ENCODE measurements at places on chromosomes 7 and 10.

GRCh38 chr10:3056280-3057037, 10.9 kb upstream of the PFKP start:
- DNase-seq, result no peak

GRCh38 chr7:119232091-119232490, 1007.6 kb downstream of the ANKRD7 start:
- no peak for DNase-seq

DNA sequence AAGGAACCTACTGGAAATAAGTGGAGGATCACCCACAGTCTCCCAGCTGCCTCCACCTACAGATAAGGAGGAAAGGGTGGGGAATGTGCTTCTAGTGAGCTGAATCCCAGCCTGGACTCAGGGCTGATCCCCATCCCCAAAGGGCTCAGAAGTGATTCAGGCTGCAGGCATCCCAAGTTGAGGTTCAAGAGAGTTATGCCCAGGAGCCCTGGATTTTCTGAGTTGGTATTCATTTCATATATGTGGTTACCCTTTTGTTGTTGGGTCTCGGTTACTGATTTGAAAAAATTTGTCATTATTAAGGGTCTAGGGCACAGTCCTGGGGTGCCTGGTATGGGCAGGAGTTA, 30.0 kb upstream of the SRGN start:
- no peak for DNase-seq

DNA sequence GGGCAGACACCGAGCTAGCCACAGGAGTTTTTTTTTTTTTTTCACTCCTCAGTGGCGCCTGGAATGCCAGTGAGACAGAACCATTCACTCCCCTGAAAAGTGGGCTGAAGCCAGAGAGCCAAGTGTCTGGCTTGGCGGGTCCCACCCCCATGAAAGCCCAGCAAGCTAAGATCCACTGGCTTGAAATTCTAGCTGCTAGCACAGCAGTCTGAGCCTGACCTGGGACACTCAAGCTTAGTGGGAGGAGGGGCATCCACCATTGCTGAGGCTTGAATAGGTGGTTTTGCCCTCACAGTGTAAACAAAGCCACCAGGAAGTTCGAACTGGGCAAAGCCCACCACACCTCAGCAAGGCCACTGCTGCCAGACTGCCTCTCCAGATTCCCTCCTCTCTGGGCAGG, 144.5 kb downstream of the LRMDA start:
- DNase-seq, result no peak

- DNase-seq, result no peak
Observed at GRCh38 chr10:4183761-4184261, 398.8 kb upstream of the KLF6 start.

DNA sequence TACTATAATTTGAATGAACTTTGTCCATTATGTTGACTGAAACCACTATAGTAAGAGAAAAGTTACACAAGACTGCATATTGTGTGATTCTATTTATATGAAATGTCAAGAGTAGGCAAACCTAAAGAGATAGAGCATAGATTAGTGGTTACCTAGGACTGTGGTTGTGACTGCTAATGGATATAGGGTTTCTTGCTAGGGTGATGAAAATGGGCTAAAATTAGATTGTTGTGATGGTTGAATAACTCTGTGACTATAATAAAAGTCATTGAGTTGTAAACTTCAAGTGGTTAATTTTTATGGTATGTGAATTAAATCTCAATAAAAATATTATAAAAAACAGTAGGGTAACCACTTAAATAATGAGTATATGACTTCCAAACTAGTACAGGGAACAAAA, 142.9 kb upstream of the AHR start:
- no peak for DNase-seq

- no peak for DNase-seq
Observed at GRCh38 chr10:15796098-15796759, 64.1 kb downstream of the MINDY3 start.

GRCh38 chr10:17024461-17024860, 105.2 kb downstream of the CUBN start:
- DNase-seq, result no peak

DNA sequence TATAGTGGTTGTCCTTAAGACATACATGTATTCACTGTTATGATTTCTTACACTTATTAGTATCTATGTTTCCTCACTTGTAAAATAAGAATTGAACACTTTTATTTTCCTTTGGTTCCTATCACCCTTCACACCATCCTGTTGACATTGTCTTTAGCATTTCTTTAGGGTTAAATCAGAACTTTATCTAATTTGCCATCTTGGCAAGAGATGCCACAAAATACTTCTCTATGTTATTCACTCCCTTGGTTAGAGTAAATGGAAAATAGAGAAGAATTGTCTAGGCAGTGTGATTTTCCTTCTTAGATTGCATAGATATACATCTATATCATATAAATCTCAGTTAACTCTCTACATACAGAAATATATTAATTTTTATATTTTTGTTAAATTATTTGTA, 204.7 kb downstream of the SEMA3D start:
- no peak for DNase-seq

DNA sequence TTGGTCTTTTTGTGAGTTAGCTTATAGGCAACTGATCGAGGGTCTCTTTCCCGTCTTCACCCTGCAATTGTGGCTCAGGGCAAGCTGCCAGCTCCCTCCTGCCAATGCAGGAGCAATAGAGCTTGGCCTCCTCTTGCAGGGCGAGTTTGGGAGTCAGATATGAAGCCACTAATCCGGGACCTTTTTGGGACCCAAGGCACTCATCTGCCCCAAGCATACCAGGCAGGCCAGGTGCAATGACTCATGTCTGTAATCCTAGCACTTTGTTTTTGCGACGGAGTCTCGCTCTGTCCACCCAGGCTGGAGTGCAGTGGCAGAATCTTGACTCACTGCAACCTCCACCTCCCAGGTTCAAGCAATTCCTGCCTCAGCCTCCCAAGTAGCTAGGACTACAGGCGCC, 21.1 kb downstream of the LIMK1 start:
- no peak for DNase-seq

GRCh38 chr7:150514748-150515222, at the start of gene GIMAP7:
Gene GIMAP7 (plus strand): TSS chr7:150514872. CDS start chr7:150519975, 5,103 bp downstream.
- DNase-seq, result peak; percentile 24

- no peak for DNase-seq
Observed at GRCh38 chr10:48456361-48456804, 148.5 kb downstream of the ARHGAP22 start.

GRCh38 chr10:97922022-97922758, 72.5 kb downstream of the GOLGA7B start:
- no peak for DNase-seq

GRCh38 chr7:4049202-4049601, 632.9 kb upstream of the FOXK1 start:
- no peak for DNase-seq

DNA sequence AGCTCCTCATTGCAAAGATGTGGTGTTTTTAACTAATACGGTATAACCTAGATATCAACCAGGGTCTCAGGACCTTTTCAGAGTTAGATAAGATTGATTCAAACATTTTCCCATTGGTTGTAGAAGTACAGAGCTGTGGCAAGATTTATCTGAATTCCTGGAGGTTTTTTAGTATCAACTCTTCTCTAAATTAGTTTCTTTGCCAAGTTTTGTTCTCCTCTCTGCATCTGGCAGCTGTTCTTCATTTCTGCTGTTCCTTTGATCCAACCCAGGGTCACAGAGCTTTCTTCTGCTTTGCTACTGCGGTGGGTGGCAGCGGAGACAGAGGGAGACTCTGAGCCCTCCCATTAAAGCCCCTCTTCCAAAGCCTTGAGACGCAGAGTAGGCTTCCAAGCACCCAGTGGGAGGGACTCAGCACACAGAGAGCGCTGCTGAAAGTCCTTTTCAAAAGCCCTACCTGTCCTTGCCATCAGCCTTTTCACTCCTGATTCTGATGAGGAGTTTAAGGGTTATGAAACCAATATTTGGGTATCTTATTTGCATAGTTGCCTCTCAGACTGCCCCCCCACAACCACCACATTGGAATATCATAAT, 146.3 kb upstream of the EEPD1 start:
- DNase-seq, result no peak

DNA sequence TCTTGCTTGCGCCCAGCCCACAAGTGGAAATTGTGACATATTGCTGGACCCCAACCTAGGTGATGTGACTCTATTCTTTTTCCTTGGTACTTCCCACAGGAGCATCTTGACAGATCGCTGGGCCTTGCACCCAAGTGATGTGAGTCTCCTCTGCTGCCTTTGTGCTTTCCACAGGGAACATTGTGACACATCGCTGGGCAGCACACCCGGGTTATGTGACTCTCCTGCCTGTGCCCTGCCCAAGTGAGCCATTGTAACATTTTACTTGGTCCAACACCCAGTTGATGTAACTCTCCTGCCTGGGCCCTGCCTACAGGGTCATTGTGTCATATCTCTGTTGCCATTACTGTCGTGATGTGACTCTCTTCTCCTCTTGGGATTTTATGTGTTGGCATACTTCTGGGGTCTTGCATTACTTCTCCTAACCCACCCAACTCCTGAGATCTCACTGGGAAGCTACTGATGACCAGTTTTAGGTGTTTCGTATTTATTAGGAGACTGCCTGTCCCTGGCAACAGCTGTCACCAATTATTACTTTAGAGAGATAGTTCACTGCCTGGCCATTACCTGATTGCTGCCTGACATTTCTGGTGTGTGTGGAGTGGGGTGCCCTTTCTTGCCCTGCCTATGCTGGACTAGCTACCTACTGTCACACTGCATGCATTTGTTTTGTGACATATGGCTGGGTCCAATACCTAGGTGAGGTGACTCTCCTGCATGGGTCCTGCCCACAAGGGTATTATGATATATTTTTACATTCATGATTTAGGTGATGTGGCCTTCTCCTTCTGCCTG, 45.4 kb upstream of the ZNF680 start:
- no peak for DNase-seq

DNA sequence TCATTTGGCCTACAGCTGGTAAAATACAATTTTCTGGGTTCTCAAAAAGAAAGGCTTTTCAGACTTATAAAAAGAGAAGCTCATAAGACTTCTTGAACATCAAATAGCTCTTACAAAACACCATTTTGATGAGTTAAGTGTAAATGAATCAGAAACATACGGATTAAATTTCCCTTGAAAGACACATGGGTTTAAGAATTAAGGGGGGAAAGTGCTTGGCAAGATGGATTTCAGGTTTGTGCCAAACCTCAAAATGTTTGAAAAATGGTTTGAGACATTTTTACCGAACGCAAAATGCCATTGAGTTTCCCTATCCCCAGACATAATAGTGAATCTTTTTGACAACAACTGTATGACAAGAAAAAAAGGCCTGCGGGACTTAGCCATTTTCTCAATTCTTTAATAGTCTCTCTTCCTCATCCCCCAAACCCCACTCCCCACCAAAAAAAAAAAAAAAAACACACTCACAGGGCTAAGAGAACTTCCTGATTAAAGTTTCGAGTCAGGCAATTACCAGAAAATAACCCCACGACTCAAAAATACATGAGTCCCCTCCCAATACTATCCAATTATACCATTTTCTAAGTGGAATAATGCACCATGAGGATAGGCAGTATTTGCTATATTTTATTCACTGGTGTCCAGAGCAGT, 260.1 kb downstream of the TRIL start:
- DNase-seq, result no peak

DNA sequence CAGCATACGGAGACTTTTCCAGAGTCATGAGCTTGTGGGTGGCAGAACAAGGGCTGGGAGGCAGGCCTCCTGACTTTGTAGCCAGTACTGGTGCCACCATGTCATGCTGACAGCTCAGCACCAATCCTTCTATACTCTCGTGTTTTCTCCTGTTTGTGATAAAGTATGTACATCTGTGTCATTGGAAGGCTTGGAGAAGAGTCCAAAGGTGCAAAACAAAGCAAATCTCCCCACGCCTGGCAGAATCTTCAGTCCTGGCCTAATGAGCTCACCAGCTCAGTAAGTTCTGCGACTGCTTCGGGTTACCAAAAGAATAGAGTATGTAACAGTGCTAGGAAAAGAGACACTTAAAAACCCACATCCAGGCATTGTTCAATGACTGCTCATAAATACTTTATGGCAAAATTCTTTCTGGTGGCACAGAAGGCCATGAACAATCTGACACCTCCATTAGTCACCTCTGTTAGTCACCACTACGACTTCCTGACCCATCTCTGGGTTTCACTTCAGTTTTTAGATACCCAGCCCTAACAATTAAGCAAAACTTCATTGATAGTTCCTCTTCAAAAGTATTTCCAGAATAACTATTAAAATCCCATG, 24.5 kb downstream of the STEAP1 start:
- DNase-seq, result no peak

- DNase-seq, result no peak
Observed at GRCh38 chr10:7826971-7827370, 8.7 kb downstream of the TAF3 start.

- no peak for DNase-seq
Observed at GRCh38 chr7:83365746-83366145, 203.1 kb upstream of the PCLO start.

DNA sequence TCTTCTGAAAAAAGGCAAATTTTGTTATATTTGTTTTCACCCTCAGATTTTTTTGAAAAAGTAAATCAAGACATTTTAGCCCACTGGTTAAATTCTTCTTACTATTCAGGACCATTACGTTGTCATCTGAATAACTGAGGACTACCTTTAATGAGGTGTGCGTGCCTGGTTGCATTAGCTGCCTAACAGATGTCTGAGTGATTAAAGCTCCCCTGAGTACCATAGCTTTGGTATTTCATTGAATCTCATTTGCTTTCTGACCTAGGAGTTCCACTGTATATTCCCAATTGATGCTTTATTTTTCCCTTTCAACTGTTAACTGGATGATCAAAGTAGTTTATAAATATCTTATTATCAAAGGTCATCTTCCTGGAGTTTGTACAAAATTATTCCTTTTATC, 410.0 kb upstream of the SEMA3D start:
- DNase-seq, result no peak

GRCh38 chr10:15320522-15321203, 50.4 kb downstream of the FAM171A1 start:
- DNase-seq, result no peak

- no peak for DNase-seq
Observed at GRCh38 chr10:45241865-45242520, 73.4 kb downstream of the OR13A1 start.

DNA sequence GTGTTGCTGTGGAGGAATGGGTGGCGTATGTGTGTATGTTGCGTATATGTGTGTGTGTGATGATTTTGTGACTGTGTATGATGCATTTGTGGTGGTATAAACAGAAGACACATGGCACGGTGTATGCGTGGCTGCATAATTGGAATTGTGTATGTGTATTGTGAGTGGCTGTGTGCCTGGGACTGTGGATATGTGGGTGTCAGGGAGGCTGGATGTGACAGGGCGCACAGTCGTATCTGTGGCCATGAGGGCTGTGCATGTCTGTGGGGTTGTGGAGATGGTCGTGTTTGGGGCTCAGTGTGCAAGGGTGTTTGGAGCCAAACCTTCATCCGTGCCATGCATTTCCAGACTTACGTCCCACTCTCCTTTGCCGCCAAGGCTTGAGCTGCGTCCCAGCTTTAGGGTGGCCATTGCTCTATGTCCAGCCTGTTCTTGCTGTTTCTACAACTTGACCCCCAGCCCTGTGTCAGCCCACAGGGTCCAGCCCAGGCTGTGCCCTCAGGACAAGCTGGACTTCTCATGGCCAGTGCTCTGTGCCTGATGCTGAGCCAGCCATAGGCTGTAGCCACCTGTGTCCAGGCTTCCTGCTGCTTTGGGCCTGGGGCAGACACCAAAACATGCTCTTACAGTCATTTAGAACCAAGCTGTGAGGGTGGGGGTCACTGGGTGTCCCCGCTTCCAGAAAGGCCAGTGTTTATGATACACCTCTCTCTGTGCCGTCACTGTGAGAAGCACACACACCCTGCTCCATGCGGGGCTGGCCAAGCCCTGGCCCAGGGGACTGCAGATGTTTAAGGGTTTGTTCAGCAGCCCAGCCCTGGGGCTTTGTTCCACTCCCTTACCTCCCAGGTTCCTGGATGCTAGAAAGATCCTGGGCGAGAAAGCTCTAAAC, 127.6 kb downstream of the NEURL1 start:
- no peak for DNase-seq

All from activated CD8-positive, alpha-beta memory T cell treated with anti-CD3 and anti-CD28 coated beads for 4 hours (primary cell).